ENCODE measurements at places on chromosomes 1 and 21.

GRCh38 chr1:157099633-157100009 is at the start of gene ETV3L:
ETV3L (minus strand) TSS chr1:157099808; CDS start chr1:157099523, 285 bp downstream.
- DNase-seq: no peak

- no peak for DNase-seq
These were observed 83.0 kb downstream of the NTPCR start for GRCh38 chr1:233033361-233033760.

GRCh38 chr1:5901841-5902240 is 90.4 kb downstream of the NPHP4 start:
- DNase-seq: peak; percentile 19

DNA sequence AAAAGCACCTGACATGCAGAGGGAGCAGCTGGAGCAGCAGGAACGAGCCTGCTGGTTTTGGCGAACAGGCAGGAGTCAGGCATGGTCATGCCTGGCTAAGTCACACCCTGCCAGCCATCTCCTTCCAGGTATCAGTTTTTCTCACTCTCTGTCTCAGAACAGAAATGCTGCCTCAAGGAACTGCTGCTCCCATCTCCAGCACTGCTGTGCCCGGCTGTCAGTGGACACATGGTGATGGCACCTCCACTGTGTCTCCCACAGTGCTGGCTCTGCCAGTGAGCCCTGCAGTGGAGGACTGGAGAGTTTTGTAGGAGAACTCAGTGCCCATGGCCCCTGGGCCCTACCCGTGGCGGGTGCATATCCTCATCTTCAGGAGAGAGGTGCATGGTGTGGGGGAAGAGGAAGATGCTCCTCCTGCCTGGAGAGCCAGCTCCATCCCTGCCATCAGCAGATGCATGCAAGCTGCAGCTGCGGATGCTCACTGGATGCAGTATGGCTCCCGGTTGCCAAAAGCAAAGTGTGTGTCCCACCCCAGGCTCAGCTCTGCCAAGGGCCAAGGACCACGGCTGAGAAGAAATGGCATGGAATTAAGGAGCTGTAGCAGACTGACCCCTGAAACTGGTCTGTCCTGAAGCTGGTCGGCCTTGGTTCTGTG is 114.7 kb downstream of the GRIK3 start:
- no peak for DNase-seq

DNA sequence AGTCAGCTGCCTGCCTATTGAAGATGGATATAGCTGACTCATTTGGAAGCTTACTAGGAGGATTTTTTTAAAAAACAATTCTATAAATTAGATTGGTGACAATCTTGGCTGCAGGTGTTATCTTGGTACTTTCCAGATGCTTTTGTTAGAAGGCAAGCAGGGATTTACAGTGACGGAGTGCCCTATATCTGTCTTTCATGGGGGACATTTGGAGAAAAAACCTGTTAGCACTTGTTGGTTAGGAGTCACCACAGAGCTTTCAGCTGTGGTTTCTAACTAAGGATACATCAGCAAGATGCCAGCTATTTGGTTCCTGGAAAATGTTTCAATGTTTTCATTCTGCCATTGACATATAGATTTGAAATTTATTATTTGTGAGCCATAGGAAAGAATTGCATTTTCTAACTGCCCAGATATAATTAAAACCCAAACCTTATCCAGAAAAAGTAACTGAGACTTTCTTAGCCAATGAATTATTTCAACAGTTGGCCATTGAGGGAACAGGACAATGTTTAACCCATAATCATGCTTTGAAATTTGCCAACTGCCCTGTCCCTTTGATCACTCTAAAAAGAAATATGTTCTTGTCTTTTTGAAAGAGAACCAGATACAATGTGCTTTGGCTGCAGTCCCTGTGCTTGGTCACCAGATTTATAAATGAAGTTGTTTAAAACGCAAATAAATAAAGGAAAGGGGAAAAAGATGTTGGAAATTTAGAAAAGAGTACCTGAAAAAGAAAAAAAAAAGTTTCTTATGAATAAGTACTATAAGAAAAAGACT is 761.0 kb upstream of the CXADR start:
- no peak for DNase-seq

GRCh38 chr1:185739967-185740366 is 5.8 kb downstream of the HMCN1 start:
- no peak for DNase-seq

DNA sequence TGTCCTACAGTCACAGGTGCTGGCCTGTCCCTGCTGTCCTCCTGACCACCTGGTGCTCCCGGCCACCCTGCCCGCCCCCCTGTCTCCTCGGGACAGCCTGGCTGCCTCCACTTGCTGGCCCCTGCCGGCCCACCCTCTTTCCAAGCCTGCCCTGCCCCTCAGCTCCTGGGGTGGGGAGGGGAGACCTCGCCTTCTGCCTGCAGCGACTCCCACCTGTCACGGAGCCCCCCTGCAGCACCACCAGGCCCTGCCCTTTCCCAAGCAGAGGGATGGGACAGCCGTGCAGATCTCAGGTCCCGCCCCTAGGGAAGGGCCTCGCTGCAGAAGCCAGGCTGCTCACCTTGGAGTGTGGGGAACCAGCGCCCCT is 7.5 kb downstream of the LRRC3 start:
- DNase-seq: no peak

GRCh38 chr1:216805233-216805632 is 82.0 kb upstream of the ESRRG start:
- no peak for DNase-seq

DNA sequence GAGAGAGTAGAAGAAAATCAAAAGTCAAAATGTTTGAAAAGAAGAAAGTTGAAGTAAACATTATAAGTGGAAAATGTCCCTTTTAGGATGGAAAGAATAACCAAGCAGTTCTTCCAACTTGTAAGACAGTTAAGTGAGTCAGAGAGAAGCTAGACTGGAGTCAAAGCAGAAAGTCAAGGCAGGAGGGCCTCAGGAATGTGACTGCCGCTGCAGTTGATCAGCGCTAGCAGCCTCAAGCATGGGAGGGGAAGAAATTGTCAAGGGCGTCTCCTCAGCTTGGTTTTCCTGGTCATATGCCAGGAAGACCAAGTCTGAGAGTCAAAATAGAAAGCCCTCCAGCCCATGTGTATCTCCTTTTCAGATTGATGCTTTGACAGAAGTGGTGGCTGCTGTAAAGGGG is 23.2 kb downstream of the HAO2 start:
- no peak for DNase-seq

- no peak for DNase-seq
These were observed 52.7 kb downstream of the C1orf185 start for GRCh38 chr1:51154776-51155175.

- no peak for DNase-seq
These were observed 11.5 kb downstream of the ZP4 start for GRCh38 chr1:237879195-237879594.

DNA sequence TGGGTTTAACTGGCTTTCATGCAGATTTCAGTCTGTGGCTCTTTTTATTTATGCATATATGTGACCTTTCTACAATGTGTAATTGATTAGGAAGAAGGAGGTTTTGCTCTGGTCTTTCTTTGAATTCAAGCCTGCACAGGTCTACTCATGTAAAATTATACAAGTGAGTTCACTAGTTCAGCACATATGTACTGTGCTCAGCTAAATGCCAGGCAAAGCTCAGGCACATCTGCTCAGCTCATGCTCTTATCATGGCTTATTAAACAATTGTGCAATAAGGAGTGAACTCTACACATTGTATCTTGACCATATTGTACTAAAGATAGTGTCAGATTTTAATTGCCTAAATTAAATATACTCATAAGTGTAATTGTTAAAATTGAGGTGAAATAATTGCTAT is 378.4 kb downstream of the ADGRL2 start:
- DNase-seq: no peak

Data from RWPE2 (cell line).